Heart right ventricle (tissue), 16 donors: ENCODE measurements at places on chromosomes 5 and 9.

DNA sequence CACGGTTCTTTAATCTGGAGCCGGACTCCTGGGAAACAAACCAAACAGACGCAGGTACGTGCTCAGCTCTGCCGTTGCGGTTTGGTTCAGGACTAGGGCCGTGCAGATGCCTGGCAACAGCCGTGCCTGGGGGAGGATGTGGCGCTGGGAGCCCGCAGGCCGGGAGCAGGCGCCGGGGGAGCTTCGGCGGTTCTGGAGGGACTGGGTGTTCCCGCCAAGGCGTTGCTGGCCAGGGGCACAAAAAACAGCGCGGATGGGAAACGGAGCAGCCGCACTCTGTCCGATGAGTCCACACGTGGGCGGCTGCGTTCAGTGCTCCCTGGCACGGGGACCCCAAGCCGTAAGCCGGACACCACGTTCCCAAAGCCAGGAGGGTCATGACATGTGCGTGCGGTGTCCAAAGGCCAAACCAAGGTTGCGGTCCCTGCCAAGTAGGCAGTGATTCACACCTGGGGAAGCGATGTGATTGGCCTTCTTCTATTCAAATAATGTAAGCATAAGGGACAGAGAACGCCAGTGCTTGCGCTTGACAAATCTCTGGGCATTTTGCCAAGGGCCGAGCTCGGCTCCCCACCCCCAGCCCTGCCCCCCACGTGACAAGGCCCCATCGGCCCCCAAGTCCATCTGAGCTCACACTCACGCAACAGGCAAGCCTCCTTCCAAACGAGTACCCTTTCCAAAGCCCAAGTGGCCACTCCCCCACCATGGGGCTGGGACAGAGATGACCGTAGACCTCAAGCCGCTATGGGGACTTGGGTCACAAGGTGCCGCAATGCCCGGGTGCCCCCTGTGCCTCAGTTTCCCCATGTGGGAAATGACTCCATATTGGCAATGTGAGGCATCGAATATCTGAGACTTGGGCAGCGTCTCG is 49.7 kb upstream of the NKD2 start:
- peak; percentile 9 for DNase-seq

- DNase-seq, result no peak
Measured at GRCh38 chr5:123502120-123502519, 9.9 kb upstream of the CSNK1G3 start.

DNA sequence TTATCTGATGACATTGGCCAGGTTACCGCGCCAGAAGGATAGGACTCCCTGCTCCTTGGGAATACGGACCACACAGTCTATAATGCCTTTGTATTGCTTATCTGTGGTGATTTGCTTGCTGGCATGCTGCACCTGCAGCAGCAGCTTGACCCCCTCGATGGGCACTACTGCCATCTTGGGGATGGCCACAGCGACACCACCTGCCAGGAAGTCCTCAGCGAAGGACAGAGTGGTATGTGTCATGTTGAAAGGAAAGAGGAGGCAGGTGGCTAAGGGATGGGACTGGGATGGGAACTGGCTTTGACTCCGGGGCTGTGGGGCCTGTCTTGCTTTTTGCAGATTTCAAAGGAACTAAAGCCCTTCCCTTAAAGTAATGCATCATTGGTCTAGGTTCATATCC is 50.3 kb upstream of the ACO1 start:
- no peak for DNase-seq

DNA sequence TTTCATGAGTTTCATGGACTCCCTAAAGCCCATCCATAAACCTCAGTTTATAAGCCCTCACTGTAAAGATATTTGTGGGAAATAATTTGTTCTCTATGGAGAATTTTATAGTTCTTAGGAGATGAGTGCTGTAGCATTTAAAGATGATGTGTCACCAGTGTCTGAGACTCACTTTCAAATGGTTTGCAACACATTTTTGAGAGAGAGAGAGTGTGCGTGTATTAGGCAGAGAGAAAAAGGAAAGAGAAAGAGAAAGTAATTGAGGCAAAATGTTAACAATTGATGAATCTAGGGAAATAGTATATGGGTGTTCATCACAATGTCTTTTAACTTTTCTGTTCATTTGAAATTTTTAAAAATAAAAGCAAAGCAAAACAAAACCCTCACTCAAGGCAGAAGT is 479.0 kb downstream of the ZSWIM6 start:
- no peak for DNase-seq

GRCh38 chr5:44387921-44388320 is 1.3 kb downstream of the FGF10 start:
- DNase-seq, result no peak
